ENCODE measurements at places on chromosomes 5 and 9.

GRCh38 chr5:26872337-26872736, 166.0 kb downstream of the CDH9 start:
- no peak for DNase-seq

- DNase-seq = no peak
Measured at GRCh38 chr5:98308231-98308630, 465.2 kb upstream of the RGMB start.

DNA sequence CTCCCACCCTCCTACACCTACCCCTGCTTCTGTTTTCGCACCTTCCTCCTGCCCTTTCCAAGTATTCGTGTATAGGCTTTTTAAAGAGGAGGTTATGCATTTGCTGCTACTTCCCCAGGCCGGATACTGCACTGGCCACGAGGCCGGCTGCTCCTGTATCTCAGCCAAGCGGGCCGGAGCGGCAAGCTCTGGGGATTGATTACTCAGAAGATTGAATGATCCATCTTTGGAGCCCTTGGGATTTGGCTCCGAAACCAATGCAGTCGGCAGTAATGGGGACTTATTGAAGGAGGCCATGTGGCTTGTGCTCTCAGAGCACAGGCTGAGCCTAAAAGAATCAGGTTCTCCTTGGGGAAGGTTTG, 405.3 kb downstream of the TLE4 start:
- no peak for DNase-seq

DNA sequence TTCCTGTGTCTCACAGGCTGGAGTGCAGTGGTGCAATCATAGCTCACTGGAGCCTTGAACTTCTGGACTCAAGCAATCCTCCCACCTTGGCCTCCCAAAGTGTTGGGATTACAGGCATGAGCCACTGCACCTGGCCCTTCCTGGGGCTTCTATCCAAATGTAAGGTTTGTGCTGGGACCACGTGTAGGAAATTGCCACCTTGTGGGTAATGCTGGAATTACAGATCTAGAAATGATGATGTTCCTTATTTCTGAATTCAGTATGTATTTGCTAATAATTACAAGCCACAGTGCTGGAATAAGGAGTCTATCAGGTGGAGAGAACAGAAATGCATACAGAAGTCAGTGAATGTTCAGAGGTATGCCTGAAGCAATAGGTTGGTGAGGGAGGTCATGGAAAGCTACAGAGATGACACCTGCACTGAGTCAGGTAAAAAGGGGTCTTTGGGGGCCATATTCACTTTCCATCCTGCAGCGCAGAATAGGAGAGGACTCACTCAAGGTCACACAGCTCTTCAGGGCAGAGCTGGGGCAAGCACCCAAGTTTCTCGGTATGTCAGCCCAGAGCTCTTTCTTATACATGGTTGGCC, 8.8 kb upstream of the IGFBPL1 start:
- DNase-seq = no peak

DNA sequence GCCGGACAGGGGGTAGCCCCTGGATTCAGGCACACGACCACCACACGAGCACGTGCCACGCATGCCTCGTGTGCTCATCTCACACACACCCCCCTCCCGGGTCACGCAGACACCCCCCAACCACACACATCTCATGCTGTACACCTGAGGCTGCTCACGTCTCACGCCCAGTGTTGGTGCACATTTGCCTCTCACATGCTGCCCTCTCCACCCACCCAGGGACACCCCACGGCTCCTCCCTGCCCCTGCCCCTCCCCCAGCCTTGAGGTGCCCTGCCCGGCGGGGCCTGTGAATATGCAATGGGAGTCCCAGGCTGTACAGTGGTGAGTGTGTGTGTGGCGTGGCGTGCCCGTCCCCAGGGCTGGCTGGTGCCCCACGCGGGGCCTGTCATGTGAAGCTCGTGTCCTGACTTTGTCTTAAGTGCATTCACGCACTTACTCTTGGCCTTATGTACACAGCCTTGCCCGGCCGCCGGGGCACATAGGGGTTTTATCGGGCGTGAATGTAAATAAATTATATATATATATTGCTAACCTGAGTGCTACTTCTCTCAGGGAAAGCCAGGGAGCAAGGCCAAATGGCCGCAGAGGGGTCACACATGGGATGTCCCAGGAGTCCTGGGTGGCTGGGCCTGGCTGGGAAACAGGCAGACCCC, 18.7 kb downstream of the HK3 start:
- no peak for DNase-seq

- peak; percentile 89 for DNase-seq
Measured at GRCh38 chr5:140346348-140347221, at the start of gene HBEGF. Gene HBEGF, minus strand, starts transcription at chr5:140346603. Its CDS starts 275 bp downstream, at chr5:140346328.

DNA sequence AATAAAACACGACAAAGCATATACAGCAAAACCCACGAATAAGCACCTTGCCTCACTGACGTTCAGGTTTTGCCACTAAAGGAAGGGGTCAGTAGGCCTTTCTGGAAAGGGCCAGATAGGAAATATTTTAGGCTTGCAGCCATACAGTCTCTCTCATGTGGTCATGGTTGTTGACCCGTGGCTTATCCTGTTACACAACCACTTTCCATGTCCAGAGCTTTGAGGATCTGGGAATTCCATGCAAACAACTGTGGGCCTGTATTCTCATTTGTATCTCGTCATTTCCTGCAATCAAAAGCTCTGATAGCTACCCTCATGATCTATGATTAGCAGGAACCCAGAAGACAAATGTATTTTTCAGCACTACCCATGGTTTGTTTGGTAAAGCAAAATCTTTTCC, 108.3 kb downstream of the DRD1 start:
- no peak for DNase-seq

DNA sequence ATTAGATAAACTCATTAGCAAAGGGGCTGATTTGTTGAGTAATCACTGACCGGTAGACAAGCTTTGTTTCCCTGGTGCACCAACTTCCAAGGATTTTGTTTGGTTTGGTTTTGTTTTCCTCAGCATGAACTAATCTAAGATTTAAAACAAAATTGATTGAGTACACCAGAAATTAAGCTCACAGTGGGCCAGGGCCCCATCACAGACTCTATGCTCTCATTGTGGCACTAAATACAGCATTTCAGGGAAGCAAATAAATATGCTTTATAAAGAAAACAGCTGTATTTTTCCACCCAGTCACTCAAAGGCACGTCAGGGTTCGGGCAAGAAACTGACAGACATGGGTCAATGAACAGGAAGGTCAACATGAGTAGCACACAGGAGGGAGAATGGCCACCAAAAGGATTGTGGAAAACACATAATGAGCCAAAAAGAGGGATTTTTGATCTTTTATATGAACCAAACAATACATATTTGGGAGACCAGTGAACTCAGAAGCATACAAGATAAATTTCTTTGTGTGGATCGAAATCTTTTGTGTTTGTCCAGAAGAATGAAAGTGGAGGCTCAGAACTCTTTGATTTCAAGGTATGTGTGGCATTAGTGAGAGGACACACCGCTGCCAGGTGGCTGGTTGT, 8.8 kb downstream of the CFAP77 start:
- DNase-seq = no peak

DNA sequence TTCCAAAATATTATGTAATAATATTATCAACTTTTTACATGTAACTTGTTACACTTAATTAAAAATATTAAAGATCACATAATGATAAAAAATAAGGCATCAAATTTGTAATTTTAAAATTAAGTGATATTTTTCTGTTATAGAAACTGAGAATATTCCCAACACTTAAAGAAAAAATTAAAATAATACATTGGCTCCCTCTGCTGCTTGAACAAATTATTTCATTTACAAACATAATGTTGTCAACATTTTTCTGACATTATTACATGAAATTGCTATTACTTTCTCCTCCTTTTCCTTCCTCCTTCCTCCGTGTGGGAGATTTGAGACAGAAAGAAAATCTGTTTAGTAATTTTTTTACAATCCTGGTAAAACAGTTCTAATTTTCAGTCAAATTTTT, 42.3 kb downstream of the RNF180 start:
- DNase-seq = no peak

- no peak for DNase-seq
Measured at GRCh38 chr9:93447655-93448054, 3.8 kb upstream of the FAM120A start.

DNA sequence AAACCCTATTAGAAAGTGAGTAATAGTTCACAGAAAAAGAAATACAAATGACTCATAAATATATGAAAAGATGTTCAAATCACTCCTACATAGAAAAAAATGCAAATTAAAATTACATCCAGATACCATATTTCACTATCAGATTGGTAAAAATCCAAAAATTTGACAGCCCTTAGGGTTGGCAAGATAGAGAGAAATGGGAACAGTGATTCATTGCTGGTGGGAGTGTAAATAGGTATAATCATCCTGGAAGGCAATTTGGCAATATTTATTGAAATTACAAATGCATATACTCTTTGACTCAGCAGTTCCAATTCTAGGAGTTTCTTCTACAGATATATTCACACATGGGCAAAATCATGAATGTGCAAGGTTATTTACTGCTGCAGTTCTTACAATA, 273.5 kb downstream of the NR2F1-AS1 start:
- no peak for DNase-seq

- DNase-seq = no peak
Measured at GRCh38 chr5:36214436-36214835, 27.3 kb downstream of the NADK2 start.

DNA sequence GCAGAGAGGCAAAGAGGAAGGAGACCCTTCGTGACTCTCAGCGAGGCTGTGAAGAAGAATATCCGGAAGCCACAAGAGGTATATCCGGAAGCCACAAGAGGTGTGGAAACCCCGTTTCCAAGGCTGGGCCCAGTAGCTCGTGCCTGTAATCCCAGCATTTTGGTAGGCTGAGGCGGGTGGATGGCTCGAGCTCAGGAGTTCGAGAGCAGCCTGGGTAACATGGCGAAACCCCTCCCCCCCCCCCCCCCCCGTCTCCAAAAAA, 612 bp upstream of the BBLN start:
- DNase-seq = no peak

DNA sequence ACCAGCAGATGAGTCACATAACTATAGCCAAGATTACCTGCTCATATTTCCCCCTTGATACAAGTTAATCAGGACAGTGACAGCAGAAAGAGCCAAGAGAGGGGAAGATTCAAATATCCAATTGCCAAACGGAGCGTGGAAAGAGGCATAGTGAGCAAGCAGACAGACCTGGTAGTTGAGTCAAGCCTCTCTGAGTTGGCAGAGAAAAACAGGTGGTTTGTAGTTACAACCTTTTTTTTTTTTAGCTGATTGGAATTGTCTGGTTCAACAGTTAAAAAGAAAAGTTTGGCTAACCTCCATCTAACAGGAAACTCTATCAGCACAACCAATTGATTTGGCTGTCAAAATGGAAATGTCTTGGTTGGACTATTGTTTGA, 272.1 kb downstream of the TLE1 start:
- no peak for DNase-seq

DNA sequence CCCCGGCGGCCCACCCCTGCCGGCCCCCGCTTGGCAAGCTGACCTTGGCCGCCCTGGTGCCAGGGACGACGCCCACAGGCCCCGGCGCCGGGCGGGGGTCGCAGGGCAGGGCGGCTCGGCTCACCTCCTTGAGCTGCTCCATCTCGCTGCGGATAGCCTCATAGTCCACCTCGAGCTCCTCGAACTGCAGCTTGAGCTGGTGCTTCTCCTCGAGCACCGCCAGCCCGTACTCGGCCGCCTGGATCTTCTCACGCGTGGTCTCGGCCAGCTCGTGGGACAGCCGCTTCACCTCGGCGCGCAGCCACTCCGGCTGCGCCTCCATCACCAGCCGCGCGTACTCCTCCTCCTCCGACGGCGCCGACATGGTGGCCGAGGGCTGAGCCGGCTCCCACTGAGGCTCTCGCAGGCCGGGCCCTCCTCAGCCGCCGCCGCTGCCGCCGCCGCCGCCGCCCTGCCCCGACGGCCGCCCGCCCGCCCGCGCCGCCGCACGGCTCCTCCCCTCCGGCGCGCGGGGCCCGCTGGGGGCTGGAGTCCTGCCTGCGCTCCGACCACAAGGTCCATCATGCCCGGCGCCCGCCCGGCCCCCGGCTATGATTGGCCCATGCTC, at the start of gene BICD2:
Gene BICD2, minus strand, starts transcription at position 453 of the 607 bp plus-strand sequence. Its CDS starts 89 bp downstream, at position 364.
- DNase-seq = no peak

GRCh38 chr5:172943906-172944305, 15.3 kb upstream of the RPL26L1 start:
- DNase-seq = no peak

GRCh38 chr5:56565644-56566043, 249.7 kb upstream of the MAP3K1 start:
- DNase-seq = no peak

- DNase-seq = peak; percentile 92
Measured at GRCh38 chr9:133792721-133793470, 54.7 kb upstream of the SARDH start.

- DNase-seq = no peak
Measured at GRCh38 chr5:37576552-37576951, 197.4 kb downstream of the WDR70 start.

DNA sequence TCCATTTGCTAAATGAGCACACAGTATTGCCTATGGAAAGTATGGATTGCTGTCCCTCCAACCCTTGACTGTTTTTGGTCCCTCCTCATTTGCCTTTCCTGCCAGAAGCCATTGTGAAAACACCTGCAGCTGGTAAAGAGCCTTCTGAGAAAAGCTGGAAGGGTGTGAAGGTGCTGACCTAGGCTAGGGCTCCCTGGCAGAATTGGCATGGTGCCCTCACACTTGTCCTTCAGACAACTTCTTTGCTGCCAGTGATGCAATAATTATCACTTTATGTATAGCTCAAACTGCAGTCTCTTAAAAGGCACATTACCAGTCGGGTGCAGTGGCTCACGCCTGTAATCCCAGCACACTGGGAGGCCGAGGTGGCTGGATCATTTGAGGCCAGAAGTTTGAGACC, 4.2 kb downstream of the TXNDC15 start:
- no peak for DNase-seq

DNA sequence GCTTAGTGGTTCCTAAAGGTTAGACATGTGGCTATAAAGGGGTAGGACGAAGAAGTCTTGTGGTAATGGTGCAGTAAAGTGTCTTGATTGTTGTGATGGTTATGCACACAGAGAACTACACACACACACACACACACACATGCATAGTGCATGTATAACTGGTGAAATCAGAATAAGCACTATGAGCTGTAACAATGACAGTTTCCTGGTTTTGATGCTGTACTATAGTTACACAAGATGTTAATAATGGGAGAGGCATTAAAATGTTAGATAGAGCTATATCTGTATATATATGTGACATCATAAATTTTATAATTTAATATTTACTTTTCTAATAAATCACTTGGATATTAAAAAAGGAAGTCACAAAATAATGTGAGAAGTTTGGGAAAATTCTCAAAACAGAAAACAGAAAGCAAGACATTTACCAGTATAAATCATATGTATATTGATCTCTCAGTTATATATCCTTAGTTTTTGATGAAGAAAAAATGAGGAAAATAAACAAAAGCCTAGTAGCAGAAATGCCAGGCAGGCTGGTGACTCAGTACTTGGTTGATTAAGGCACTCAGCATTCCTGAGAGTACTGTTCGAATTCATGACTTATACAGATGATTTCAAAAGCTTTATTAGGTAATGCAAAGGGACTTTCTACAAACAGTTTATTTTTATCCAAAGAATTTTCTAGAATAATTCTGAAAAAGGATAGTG, 350.5 kb upstream of the DAB2 start:
- DNase-seq = peak; percentile 54

- DNase-seq = peak; percentile 30
Measured at GRCh38 chr9:130054325-130054786, 650 bp downstream of the GPR107 start.

- peak; percentile 19 for DNase-seq
Measured at GRCh38 chr5:169350759-169351240, 49.9 kb upstream of the SLIT3 start.
